ENCODE measurements at places on chromosomes 7 and 10.

DNA sequence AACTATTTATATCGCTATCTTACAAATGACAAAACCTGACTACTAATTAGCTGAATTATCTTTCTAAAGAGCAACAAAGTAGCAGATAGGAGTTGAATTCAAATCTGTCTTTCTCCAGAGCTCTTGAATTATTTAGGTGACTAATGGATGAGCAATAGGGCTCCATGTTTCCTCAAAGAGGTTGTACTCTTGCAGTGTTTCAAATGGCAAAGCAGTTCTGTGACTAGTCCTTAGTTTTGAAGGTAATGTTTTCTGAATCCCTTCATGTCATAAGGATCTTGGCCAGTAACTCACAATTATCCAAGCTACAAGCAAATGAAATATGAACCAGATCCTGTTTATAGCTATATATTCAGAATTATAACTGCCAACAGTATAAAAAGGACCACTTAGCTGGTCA lies 999.7 kb downstream of the NRG3 start:
- DNase-seq = no peak

GRCh38 chr7:127600885-127601284 lies 7.3 kb downstream of the FSCN3 start:
- DNase-seq = no peak

DNA sequence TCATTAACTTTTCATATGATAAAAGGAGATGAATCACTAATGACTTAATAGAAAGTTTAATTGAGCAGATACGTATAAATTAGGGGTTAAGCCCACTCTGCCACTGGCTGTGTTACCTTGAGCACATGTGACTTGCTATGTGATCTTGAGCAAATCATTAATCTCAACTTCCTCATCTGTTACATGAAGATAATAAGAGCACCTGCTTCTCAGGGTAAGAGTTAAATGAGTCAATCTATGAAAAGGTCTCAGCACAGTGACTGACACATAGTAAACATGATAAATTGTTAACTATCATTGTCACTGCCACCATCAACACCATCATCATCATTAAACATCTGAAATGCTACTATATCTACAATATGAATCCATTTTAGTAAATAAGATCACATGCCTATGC lies 110.8 kb downstream of the TPK1 start:
- no peak for DNase-seq

- no peak for DNase-seq
Observed at GRCh38 chr7:138097064-138097741, 20.9 kb downstream of the AKR1D1 start.

DNA sequence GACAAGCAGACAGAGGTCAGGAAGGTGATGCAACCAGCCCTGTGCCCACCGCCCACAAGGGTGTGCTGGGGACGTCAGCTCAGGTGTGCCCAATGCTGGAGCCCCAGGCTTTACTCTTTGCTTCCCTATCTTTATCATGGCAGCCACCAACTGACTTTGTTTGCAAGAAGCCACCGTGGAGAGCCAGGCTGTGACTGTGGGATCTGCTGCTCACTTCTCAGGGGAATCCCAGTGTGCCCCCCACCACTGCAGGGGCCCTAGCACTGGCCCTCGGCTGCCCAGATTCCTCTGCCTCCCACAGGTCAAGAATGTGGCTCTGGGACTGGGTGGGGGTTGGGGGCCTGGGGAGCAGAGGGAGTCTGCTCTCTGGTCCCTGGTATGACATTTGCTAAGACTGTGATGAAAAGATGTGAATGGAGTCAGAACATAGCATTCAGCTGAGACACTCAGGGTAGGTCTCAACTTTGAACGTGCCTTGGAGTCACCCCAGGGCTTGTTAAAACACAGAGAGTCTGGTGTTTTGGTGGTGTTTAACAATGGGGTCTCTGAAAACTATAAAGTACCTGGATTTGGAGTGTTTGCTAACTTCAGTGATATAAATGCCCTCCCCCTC lies 47.3 kb downstream of the ARHGAP22 start:
- DNase-seq = no peak

GRCh38 chr10:44993226-44993921 lies 7.3 kb upstream of the ZNF22 start:
- DNase-seq = no peak

- DNase-seq = no peak
Observed at GRCh38 chr7:155218276-155219153, 79.2 kb upstream of the INSIG1 start.

GRCh38 chr7:20219446-20220292 lies 2.5 kb upstream of the MACC1 start:
- no peak for DNase-seq

GRCh38 chr10:33386926-33387325 lies 52.5 kb upstream of the NRP1 start:
- no peak for DNase-seq

GRCh38 chr7:17773289-17773626 lies 167.0 kb downstream of the SNX13 start:
- no peak for DNase-seq

DNA sequence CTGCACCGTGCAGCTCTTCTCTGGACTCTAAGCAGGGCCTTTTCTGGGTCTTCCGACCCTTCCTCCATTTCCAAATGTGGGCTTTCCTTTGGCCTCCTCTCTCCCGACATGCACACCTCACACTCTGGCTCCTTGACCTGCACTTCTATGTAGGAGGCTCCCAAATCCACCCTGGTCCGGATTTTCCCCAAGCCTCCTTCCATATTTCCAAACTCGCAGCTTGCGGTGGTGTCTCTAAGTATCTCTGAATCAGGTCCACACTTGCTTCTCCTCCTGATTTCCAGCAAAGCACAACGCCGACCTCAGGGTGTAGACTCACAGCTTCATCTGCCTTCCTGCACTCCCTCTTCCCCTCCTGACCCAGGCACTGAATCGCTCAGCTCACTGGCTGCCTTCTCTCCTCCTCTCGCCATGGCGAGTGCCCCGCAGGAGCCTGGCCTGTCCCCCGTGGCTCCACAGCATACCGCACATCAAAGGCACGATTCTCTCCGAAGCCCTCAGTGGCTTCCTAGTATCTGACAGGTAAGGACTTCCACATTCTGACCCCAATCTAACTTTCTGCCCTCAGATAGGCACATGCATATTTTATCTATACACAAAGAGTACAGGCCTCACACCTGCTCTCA lies 27.8 kb downstream of the DIP2C start:
- DNase-seq = no peak

GRCh38 chr7:5701085-5701914 lies 80.2 kb downstream of the RNF216 start:
- peak; percentile 64 for DNase-seq

DNA sequence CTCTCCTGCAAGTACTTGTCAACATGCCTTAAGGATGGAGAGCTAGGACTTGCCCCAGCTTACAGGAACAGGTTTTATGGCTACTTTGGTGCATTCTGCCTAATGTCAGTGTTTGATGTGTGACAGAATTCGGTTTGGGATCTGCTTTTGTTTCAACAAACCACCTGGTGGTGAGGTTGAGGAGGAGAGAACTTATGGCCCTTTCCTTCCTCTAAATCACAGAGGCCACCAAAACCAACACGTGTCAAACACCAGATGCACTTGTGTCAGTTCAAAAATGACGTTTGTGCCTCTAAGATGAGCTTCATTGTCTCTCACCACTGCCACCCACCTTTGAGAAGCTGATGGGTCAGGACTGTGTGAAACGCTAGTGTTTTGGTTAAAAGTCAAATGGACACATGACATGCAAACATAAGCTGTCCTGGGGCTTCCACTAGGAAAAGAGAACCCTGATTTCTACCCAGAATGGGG lies 83.9 kb downstream of the OSBPL3 start:
- DNase-seq = no peak

Data from stimulated activated CD4-positive, alpha-beta T cell treated with anti-CD3 and anti-CD28 coated beads, Interleukin-4, amount 100 ng/mL, for 48 hours (primary cell).